GM23338 (cell line): ENCODE measurements at places on chromosomes 12 and 14. TPM values are rescaled to one million over a fixed set of nuclear protein-coding genes. Genes with fewer than 3 reads are reported as not detected.

- no peak for DNase-seq
Observed at GRCh38 chr12:109656743-109657142, 56.9 kb upstream of the FAM222A start.

- DNase-seq, result no peak
Observed at GRCh38 chr14:22888662-22889061, 5.6 kb downstream of the REM2 start.

The YAF2 gene
- 1.0 and 9.4 TPM in 2 replicates for total RNA-seq

The LETMD1 gene
- total RNA-seq, result 29.9 and 43.0 TPM in 2 replicates

The YARS2 gene
- 67.1 and 73.0 TPM in 2 replicates for total RNA-seq

GRCh38 chr14:67416810-67417209, 4.8 kb upstream of the PLEK2 start:
- no peak for DNase-seq

DNA sequence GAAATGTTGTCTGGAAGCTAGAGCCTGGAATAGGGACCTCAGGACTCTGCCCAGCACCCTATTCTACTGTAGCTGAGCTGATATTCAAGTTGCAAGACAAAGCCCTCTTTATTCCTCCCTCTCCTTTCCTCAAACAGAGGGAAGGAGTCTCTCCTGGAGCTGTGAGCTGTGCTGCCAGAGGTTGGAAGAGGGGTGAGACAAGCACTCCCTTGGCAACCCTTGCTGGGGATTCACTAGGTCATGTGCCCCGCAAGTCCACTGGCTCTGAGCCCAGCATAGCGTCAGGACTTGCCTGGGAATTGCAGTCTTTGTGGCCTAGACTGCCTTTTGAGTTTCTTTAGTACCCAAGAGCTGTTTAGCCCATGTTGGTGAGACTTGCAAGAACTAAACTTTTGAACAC, 11.4 kb upstream of the ASCL1 start:
- DNase-seq, result no peak
